CD4-positive, alpha-beta T cell treated with Interleukin-4 for 4 hours (primary cell): ENCODE measurements at places on chromosomes 11 and 22.

- DNase-seq: no peak
Observed at GRCh38 chr11:117647207-117647606, 149.8 kb downstream of the DSCAML1 start.

- no peak for DNase-seq
Observed at GRCh38 chr11:113831314-113831713, 44.1 kb downstream of the USP28 start.

- DNase-seq: no peak
Observed at GRCh38 chr22:17846326-17846992, 72.2 kb upstream of the BID start.

- peak; percentile 86 for DNase-seq
Observed at GRCh38 chr11:64846998-64847666, 2.7 kb upstream of the CDC42BPG start.

DNA sequence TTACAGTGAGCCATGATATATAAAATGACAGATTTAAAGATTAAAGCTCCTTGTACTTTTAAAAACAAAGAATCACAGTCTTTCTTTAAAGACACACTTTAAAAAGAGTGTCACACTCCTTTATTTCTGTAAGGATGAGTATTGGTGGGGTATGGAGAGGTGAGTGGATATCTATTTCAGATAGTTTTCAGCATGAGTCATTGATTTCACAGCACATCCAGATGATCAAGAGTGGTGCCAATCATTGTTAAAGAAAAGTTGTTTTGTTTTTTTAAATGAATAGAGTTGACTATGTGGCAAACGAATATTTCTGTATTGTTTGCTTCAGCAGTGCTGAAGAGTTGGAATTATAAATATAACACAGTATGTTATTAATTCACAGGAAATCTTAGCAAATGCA is 52.5 kb downstream of the FAR1 start:
- no peak for DNase-seq

DNA sequence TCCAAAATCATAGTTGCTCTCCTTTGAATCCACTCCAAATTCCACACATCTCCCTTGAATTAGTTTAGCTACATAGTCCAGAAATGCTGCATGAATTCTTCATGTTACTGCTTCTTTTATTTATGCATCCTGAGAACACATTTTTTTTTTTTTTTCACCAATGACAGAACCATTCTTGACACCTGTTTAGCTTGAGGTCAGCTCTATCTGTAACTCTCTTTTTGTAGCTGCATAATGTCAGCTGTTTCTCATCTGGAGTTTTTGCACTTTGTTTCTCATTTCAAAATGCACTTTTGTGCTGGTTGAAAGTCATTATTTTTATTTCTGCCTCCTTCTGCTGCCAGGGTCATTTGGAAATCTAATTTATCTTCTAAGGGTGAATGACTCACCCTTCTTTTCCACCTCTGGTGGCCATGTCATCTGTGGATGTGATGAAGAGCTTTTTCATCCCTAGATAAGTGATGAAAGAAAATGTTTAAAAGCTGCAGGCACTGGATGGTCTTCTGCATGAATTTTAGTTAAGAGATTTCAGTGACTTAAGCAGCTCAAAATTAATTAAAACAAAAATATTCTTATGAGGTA is 93.7 kb downstream of the JRKL start:
- DNase-seq: no peak

DNA sequence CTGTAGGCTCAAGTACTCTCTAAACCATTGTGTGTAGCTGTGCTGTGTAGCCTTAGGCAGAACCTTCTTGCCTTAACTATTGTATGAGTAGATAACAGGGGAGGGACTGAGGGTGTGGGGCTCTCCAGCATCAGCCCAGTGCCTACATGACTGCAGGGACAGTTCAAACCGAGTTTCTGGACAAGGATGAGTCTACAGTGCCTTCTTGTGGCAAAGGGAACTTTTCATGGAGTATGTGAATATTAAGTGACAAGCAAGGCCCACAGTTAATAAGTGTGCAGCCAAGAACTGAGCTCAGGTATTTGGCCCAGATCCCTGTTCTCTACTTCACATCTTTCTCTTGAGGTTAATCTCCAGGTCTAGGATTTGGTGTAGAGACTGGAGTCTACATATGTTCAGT is 424.4 kb upstream of the LARGE1 start:
- DNase-seq: no peak

- DNase-seq: no peak
Observed at GRCh38 chr22:20440637-20441591, 3.3 kb upstream of the SCARF2 start.

GRCh38 chr11:128026596-128026995 is 560.8 kb downstream of the ETS1 start:
- no peak for DNase-seq

DNA sequence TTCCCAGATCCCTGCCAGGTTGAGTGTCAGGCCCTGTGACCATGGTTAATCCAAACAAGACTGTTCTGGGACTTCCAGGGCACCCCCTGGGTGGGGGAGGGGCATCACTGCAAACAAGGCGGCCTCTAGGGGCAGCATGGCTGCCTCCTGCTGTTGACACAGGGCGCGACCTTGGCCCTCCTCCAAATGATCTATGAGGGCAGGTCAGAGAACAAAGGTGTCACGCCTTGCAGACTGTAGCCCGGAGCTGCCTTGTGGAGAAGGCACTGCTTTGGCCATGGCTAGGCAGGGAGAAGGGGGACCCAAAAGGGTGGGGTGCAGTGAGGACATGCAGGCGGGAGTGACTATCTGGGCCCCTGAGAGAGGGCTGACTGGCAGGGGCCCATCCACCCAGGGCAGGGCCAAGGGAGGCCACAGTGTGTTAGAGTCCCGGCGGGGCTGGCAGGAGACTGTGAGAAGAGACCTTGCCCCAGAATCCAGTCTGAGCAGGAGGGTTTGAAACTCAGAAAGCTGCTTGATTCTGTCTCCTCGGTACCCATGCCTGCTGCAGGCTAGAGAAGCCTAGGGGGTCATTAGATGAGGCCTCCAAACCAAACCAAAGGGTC is 35.6 kb downstream of the KCNC1 start:
- no peak for DNase-seq

DNA sequence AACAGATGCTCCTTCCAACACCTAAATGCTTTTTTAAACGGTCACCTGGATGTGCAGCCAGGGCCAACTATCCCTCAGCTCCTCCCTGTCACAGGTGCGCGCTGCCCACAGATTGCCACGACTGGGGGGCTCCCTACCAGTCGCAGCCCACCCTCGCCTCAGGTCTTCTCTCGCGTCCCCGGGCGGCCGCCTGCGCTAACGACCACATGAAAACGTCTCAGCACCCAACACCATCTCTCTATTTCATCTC is 469 bp downstream of the ZBED5 start:
- DNase-seq: no peak

GRCh38 chr11:121670805-121671282 is 218.1 kb upstream of the SORL1-AS1 start:
- DNase-seq: no peak

DNA sequence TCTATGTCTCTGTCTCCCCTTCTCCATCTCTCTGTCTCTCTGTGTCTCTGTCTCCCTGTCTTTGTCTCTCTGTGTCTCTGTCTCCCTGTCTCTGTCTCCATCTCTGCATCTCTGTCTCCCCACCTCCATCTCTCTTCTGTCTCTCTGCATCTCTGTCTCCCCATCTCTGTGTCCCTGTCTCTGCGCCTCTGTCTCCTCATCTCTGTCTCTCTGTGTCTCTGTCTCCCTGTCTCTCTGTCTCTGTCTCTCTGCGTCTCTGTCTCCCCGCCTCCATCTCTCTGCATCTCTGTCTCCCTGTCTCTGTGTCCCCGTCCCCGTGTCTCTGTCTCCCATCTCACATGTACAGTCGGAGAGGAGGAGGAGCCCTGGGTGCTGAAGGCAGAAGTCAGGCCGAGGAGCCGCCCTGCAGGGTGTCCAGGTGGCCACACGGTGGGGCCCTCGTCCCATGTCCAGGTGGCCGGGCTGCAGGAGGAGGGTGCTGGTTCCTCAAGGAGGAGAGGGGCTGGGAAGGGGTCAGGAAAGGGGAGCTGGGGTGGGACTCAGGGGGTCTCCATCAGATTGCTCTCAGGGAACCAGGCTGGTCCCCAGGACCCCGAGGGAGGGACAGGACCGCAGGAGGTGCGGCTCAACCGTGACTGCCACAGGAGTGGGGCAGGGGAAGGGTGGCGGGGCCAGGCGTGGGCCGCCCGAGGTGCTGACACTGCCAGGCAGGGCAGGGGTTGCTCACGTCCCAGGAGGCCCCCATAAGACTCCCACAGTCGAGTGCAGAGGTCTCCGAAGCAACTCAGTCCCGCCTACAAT is 25.6 kb upstream of the TH start:
- peak; percentile 55 for DNase-seq

- DNase-seq: peak; percentile 30
Observed at GRCh38 chr22:41833369-41834004, 582 bp downstream of the SREBF2 start.

- DNase-seq: no peak
Observed at GRCh38 chr11:83027794-83028193, 43.9 kb downstream of the RAB30 start.

DNA sequence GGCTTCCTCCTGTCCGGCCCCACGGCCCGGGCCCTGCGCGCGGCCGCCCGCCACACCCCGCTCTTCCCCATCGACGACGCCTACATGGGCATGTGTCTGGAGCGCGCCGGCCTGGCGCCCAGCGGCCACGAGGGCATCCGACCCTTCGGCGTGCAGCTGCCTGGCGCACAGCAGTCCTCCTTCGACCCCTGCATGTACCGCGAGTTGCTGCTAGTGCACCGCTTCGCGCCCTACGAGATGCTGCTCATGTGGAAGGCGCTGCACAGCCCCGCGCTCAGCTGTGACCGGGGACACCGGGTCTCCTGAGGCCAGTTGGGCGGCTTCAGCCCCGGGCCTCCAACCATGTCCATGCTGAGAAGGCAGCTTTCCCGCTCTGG is 6.2 kb downstream of the B3GNT6 start:
- no peak for DNase-seq

DNA sequence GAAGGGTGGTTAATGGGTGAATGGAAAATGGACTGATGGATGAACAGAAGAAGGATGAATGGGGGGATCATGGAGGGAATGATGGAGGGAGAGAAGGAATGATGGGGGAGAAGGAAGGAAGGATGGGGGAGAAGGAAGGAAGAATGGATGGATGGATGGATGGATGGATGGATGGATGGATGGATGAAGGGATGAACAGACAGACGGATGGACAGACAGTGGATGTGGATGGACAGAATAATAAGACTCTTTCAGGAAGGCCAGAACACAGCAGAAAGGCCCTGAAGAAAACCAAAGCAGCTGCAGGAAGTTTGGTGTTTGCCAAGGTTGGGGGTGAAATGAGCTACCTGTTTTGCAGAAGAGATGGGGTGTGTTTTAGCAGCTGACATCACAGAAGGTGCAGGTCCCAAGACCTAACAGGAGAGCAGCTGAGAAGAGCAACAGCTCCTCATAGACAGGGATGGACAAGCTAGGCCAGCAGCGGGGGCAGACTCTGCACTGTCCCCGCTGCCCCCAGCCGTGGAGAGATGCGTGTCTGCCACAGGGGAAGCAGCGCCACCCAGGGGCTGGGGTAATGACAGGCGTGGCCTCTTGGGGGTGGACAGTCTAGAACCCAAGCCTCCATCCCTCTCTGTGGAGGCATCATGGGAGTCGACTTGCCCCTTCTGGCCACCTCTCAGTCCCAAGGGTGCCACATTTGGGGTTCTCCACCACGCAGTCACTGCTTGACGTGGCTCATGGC is 17.9 kb downstream of the C1QTNF6 start:
- no peak for DNase-seq

GRCh38 chr11:96708219-96708878 is 318.5 kb downstream of the JRKL start:
- no peak for DNase-seq

DNA sequence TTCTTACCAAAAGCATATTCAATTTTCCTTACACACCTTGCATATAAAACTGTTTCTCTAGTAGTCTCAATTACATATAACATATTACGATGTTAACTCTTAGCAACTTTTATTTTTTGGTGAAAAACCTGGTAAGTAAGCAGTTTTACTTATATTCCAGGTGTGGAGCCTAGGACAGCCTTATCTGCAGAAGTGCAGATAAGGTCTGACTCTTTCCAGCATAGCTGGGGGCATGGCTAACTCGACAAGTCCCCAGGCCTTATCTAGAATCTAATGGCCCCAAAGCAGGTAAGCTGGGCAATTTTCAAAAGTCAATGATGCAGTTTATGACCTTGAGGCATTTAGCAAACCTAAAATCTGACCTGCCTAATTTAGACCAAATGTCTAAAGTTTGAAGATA is 4.2 kb upstream of the C1QTNF6 start:
- DNase-seq: no peak

GRCh38 chr22:19995611-19996339 is 20.8 kb downstream of the ARVCF start:
- DNase-seq: no peak

- DNase-seq: no peak
Observed at GRCh38 chr11:7281809-7282208, 30.1 kb downstream of the SYT9 start.

DNA sequence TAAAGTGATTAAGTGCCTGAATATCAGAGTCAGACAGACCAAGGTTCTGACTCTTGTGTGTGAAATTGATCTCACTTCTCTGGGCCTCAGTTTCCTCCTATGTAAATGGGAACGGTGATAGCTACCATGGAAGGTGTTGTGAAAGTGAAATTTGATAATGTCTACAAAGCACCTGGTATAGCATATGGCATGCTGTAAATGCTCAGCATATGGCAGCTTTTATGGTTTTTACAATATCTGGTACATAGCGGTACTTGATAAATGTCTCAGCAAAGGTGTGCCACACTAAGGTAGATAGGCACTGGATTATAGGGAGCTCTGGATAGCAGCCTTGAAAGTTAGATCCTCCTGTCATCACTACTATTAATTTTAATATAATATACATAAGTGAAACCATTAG is 19.9 kb downstream of the POU2AF2 start:
- DNase-seq: no peak

DNA sequence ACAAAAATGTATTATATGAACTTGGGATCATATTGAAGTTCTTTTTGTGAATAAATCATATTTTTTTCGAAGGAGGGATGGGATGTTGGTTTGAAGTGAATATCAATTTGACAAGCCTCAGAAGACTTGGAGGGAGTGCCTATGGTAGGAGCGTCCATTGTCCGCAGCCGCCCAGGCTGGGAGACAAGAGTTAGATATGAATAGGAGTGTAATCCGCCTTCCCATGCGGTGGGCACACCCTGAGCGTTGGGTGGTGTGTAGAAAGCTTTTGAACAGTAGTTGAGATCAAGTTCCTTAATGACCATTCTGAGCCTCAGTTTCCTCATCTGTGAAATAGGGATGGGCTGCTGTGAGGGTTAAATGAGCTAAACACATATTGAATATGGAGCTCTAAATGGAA is 7.0 kb downstream of the CD82 start:
- no peak for DNase-seq
